ENCODE measurements at places on chromosomes 7 and 10. TPM values are rescaled to one million over a fixed set of nuclear protein-coding genes. Genes with fewer than 3 reads are reported as not detected.

Gene IFIT1B
- 0.49 TPM for total RNA-seq

Gene LAMB1
- 29.5 TPM for total RNA-seq

Gene CYP26C1
- total RNA-seq: 0.25 TPM

Gene HOGA1
- 0.25 TPM for total RNA-seq

Gene PRPS1L1
- not detected for total RNA-seq

Gene INTS15
- 16.0 TPM for total RNA-seq
